ENCODE measurements at places on chromosomes 2 and 18.

GRCh38 chr2:80169811-80170594, 134.5 kb downstream of the LRRTM1 start:
- DNase-seq: no peak

DNA sequence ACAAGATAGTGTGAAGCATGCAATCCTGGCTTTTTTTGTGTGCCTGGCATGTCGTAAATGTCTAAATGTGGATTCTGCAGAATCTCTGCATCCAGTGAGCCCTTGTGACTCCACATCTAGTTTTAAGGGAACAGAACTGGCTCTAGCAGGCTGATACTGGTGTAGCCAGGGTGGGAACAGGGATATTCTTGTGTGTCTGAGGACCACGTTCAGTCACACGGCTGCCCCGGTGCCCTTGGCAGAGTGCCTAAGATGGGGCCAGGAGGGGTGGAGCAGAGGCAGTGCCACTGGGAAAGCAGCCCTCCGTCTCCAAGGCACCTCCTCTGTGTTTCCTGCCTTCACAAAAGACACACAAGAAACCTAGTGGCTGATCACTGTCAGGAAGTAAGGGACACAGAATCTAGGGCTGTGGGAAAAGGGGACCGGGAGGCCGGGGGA, 91.5 kb upstream of the PARD3B start:
- DNase-seq: no peak

DNA sequence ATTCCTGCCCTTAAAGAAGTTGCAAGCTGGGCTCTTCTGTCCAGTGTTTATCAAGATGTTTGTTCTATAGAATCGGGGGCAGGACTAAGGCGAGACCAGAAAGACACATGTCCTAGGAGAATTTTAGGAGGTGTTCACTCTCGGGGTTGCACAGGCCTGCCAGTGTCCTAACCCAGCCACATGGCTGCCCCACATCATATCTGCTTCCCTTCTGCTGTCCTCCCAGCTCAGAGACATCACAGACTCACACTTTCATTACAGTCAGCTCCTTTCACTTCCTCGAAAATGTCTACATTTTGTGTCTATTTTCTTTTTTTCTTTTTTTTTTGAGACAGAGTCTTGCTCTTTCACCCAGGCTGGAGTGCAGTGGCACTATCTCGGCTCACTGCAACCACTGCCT, 10.7 kb upstream of the MRO start:
- DNase-seq: peak; percentile 79

- no peak for DNase-seq
Measured at GRCh38 chr18:80193701-80194100, 53.6 kb downstream of the PARD6G start.

DNA sequence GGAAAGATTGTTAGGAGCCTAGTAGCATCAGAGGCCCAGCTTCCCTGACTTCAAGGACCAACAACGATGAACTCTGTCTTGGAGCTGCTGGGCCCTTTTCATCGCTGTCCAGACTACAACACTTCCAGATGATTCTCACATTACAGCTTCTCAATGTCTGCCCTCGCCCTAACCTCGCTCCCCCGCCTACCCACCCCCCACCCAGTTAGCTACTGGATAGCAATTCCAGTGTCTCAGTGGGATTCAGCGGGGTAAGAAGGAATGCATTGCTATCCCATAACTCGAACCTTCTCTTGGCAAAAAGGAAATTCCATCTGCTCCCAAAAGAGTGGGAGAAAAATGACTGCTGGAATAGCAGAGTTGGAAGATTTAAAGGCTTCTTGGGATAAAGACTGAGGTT, 65.0 kb downstream of the RPL37A start:
- no peak for DNase-seq

DNA sequence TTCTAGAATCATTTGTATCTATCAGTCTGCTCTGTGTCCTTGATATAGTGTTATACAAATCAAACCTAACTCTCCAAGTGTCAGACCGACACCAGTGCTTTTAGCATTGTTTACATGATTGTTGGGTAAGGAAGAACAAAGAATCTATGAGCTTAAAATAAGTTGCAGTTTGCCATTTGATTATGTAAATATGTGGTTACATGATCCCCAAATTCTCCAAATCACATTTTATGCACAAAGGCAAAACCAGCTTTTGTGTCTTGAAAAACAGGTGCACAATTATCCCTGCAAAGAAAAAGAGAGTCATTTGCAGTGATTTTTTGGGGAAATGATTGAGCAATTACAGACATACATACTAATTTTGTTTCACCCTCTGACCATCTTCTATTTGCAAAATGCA, 652.6 kb upstream of the CHAC2 start:
- no peak for DNase-seq

- no peak for DNase-seq
Measured at GRCh38 chr2:224024270-224024669, 14.8 kb downstream of the SERPINE2 start.
